Thoracic aorta (tissue), 2 donors: ENCODE measurements at places on chromosomes 7 and 10.
A peak's percentile ranks its signal among the peaks of the same experiment; 100 is the strongest.

GRCh38 chr10:58797356-58797755 lies 284.7 kb downstream of the BICC1 start:
- no peak for DNase-seq

DNA sequence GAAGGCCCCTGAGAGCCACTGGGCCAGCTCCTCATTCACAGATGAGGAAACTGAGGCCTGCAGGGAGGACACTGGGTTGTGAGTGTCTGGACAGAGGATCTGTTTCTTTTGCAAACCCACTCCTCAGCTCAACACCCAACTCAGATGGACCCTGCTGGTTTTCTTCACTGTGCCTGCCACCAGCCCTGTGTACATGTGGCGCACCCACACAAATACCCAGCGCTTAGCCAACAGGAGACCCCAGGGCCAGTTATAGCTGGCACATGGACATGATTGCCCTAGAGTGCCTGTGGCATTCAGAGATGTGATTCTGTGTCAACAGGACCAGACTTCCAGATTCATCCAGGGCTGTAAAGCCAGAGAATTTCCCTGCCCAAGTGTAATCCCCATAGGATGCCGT lies 12.4 kb downstream of the PODXL start:
- no peak for DNase-seq

DNA sequence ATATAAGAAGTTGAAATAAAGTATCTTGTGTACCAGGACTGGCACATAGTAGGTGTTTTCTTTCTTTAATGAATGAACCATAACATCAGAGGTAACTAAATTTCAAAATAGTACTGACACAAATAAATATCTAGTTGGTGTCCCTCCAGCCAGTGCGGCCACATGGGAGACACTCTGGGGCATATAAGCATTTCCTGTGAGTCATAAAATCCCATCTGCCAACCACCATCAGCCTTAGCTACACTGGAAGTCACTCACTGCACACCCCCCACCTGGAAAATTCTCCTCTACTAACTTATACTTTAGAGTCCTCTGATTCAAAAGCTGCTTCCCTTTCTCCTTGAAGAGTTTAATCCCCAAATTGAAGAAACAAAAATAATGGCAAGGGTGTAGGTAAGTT lies 32.5 kb downstream of the DYDC1 start:
- no peak for DNase-seq

DNA sequence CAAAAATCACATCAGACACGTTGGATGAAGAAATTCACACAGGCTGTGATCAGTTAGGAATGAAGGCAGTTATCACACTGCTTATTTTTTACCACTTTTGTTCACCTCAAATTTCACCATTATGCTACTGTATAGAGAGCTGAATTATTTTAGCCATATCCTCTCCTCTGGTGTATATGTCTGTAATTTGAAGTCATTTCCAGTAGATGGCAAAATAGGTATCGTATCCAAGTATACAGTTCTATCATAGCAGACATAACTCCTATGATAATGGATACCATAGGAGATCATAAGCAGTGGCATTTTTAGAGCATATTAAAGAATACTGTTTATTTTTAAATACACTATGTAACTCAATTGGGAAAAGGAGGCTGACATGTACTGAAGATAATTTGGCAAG lies 909.7 kb downstream of the DNAJB9 start:
- no peak for DNase-seq

GRCh38 chr7:120654241-120654640 lies 203.7 kb downstream of the TSPAN12 start:
- no peak for DNase-seq

GRCh38 chr7:65800890-65801341 lies 72.0 kb upstream of the VKORC1L1 start:
- DNase-seq, result no peak

DNA sequence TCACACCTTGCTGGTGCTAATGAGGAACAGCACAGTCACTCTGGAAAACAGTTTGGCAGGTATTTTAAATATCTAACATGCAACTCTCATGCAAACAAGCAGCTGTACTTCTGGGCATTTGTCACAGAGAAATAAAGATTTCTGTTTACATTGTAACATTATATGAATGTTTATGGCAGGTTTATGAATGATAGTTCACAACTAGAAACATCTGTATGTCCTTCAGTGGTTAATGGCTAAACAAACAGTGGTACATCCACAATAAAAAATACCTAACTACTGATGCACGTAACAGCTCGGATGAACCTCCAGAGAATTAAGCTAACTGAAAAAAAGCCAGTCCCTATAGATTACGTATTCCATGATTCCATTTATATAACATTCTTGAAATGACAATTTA lies 109.6 kb downstream of the GPR37 start:
- DNase-seq, result no peak

GRCh38 chr10:111984057-111984456 lies 199.5 kb downstream of the GPAM start:
- DNase-seq, result no peak

DNA sequence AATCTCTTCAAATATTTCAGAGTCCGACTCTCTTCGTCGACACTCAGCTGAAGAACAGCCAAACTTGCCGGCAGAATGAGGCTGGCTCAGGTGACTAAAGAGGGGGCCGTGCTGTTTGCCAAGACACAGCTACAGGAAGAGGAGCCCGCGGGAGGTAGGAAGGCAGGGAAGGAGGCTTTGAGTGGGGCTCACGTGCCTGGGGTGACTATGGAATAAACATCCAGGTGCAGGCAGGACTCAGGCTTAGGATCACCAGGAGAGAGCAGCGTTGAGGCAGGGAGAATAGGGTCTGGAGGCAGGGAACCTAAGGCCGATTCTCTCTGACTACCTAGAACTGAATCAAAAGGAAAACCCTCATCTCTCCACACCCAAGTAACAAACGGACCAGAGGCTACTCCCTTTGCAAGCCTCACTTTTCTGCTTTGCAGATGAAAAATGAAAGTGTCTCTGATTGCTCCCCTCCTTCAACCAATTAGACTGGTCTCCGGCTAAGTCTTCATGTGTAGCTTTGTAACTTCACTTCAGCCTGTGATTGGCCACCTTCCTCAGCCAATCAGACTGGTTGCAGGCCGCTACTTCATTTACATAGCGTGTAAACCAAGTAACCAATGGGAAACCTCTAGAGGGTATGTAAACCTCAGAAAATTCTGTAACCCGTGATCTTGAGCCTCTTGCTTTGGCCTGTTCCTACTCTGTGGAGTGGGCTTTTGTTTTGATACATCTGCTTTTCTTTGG lies 19.7 kb upstream of the BNIP3 start:
- DNase-seq, result no peak

DNA sequence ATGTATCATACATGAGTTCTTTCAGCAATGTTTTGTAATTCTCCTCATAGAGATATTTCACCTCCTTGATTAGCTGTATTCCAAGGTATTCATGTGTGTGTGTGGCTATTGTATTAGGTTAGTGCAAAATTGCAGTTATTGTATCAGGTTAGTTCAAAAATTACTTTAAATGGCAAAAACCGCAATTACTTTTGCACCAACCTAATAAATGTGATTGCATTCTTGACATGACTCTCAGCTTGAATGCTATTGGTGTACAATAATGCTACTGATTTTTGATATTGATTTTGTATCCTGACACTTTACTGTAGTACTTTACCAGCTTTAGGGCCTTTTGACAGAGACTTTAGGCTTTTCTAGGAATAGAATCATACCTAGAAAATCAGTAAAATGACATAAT lies 297.4 kb downstream of the ZWINT start:
- DNase-seq, result no peak

DNA sequence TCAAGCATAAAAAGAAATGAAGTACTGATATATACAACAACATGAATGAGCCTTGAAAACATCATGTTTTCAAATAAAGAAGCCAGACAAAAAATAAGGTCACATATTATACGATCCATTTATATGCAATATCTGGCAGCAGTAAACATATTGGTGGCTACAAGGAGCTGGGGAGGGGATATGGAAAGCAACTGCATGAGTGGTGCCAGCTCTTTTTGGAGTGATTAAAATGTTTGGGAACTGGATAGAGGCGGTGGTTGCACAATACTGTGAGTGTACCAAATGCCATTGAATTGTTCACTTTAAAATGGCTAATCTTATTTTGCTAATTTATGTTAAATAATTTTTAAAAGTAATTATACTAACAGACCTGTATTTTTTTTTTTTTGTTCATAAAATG lies 481.7 kb downstream of the PCDH15 start:
- no peak for DNase-seq

- DNase-seq, result peak; percentile 4
Measured at GRCh38 chr10:35089611-35090161, 455 bp downstream of the CUL2 start.

- DNase-seq, result no peak
Measured at GRCh38 chr7:130506358-130506757, 14.5 kb downstream of the MEST start.

- no peak for DNase-seq
Measured at GRCh38 chr7:30176463-30177109, 41.8 kb downstream of the MTURN start.

DNA sequence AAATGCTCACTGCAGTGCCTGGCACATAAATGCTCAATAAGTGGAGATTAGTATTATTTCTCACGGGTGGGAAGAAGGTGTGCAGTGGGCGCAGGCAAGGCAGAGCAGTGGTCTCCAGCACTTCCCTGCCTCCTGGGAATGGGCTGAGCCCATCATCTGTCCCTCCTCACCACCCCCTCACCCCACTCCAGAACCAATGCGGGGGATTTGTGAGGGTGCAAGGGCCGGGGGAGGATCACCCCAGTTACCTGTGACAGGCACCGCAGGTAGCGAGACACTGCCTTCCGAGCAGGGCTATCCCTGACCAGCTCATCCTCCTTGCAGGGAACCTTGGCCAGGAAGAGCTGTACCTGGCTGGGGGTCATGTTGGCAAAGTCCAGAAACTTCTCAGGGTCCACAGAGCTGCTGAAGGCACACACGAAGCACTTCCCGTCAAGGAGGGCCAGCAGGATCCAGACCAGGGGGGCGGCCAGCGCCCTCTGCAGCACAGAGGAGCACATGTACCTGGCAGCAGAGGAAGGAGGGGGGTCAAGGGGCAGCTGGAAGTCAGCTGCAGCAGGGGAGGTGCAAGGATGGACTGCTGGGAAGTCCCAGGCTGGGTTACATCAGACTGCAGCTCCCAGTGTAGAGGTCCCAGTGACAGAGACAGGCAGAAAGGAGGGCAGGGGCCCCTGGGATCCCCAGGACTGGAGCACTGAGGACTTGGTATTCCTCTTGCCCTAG lies 2.8 kb downstream of the CALHM3 start:
- DNase-seq, result no peak

- no peak for DNase-seq
Measured at GRCh38 chr7:107286751-107287621, 118.2 kb downstream of the HBP1 start.

- no peak for DNase-seq
Measured at GRCh38 chr10:131125511-131126225, 185.9 kb downstream of the TCERG1L start.

DNA sequence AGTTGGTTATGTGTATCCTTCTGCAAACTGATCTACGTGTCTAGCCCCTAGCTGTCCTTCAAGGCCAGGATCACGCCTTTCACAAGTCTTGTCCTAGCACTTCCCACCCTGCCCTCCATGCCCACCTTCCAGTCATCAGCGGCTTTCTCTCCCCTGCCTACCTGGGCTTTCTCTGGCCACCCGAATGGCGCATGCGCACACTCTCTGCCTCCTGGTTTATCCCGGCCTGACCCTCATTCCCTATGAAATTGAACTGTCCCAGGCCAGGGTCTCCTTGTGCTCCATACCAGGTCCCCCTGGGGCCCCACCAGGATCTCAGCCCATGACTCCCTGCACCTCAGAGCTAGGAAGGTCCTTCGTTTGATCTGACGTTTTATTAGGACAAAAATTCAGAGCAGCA lies 31.6 kb upstream of the CTBP2 start:
- no peak for DNase-seq

DNA sequence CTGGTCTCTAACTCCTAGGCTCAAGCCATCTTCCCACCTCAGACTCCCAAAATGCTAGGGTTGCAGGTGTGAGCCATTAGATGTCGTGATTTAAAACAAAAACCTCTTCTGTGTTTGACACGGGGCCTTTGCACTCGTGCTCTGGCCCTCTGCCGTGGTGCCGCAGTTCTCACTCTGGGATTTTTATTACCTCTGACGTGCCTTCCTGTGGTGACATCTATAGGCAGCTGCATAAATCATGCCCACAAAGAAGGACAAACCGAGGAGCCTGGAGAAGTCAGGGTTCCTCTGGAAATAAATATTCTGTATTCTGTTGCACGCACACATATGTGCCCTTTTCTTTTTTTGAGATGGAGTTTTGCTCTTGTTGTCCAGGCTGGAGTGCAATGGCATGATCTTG lies 25.9 kb upstream of the OCM start:
- no peak for DNase-seq

DNA sequence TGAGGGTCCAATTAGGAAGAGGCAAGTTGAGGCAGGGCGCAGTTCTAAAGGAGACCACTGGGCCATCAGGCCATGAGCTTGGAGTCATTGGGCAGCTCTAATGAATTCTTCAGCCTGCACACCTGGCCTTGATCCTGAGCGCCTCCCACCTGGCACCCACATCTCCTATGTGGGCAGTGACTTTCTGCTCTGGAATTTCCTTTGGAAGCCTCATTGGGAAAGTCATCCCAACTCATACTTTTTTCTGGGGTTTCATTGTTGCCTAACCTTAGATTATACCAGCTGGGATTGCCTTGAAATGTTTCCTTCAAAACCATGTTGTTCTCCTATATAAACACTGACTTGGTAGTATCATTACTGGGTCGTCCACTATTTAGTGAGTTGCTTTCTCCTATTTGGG lies 54.1 kb downstream of the PLPP4 start:
- no peak for DNase-seq

- DNase-seq, result no peak
Measured at GRCh38 chr7:150954986-150955518, 23.1 kb downstream of the KCNH2 start.

GRCh38 chr7:22255834-22256233 lies 101.1 kb downstream of the RAPGEF5 start:
- no peak for DNase-seq

- no peak for DNase-seq
Measured at GRCh38 chr10:32051926-32052325, 4.3 kb downstream of the KIF5B start.

GRCh38 chr7:129150199-129150996 lies 5.9 kb downstream of the TSPAN33 start:
- no peak for DNase-seq

DNA sequence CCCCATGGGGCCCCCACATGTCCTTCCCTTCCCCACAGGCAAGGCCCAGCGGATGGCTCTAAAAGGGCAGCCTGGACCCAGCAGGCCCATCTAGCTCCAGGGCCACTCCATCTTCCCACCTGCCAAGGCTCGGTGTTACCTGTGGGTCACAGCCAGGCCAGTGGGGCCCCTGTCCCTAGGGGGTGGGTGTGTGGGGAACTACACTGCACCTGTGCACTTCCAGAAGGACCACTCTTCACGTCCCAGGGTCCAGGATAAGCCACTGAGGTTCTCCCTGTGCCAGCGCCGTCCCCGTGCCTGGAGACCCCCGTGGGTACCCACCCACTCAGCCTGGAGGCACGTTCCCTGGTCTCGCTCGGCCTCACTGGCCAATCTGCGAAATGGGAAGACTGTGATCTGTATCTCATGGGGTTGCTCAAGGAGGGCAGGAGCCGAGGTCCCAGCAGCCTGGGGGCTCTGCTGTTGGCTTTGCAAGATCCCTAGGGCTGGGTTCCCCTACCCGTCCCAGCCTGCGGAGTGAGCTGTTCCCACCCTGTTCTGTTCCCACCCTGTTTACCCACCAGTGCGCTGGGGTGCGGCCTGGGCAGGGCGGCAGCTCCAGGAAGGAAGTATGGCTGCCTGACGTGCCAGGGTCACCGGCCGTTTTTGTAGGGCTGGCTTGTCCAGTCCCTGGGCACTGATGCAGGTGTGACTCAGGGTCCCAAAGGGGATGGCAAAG lies 4.6 kb downstream of the PWWP2B start:
- DNase-seq, result no peak
